ENCODE measurements at places on chromosomes 5 and 9.

- no peak overlapping the region for H3K27ac ChIP-seq
- H3K36me3 ChIP-seq = no peaks in the 10 kb centered on the region
- peaks cover 2% of the 10 kb centered on the region for H3K27me3 ChIP-seq
- DNase-seq = no peak
- H3K4me3 ChIP-seq = no peak overlapping the region
- H3K4me1 ChIP-seq = no peaks in the 10 kb centered on the region
Measured at GRCh38 chr9:134597957-134598883, 43.4 kb upstream of the COL5A1 start.

- H3K4me1 ChIP-seq = no peaks in the 10 kb centered on the region
- no peak overlapping the region for H3K4me3 ChIP-seq
- peaks cover 2% of the 10 kb centered on the region for H3K27me3 ChIP-seq
Measured at GRCh38 chr5:141778206-141778605, 96.2 kb upstream of the ARAP3 start.

- H3K36me3 ChIP-seq = peaks cover 3% of the 10 kb centered on the region
- no peak for DNase-seq
- peaks cover 7% of the 10 kb centered on the region for H3K27me3 ChIP-seq
- H3K4me3 ChIP-seq = no peak overlapping the region
Measured at GRCh38 chr5:124474528-124475215, 271.8 kb downstream of the ZNF608 start.

DNA sequence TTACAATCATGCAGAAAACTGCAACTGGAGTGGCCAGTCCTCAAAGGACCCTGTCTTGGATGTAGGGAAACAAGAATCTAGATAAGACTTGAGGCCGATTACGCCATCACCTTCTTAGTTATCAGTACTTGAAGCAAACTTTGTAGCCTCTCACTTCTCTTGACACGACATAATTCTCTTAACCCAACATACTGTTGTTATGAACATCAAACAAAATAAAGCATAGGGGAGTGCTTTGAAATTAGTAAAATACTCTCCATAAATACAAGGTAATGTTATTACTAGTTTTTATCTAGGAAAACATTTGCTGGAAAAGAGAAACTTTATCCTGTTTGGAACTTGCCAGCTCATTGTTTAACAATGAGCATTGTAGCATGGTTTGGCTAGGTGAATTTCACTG is 574.9 kb upstream of the DMAC1 start:
- no peaks in the 10 kb centered on the region for H3K4me1 ChIP-seq
- H3K27ac ChIP-seq = no peak overlapping the region
- H3K27me3 ChIP-seq = no peaks in the 10 kb centered on the region
- no peak for DNase-seq
- no peak overlapping the region for H3K4me3 ChIP-seq

GRCh38 chr5:37576552-37576951 is 197.4 kb downstream of the WDR70 start:
- no peak overlapping the region for H3K4me3 ChIP-seq
- H3K27me3 ChIP-seq = no peaks in the 10 kb centered on the region
- H3K4me1 ChIP-seq = peaks cover 22% of the 10 kb centered on the region
- no peak overlapping the region for H3K27ac ChIP-seq
- DNase-seq = no peak
- H3K36me3 ChIP-seq = peaks cover 24% of the 10 kb centered on the region

GRCh38 chr9:98678244-98678842 is 30.4 kb downstream of the GABBR2 start:
- no peak overlapping the region for H3K27ac ChIP-seq
- H3K36me3 ChIP-seq = no peaks in the 10 kb centered on the region
- no peaks in the 10 kb centered on the region for H3K27me3 ChIP-seq
- DNase-seq = no peak
- H3K4me1 ChIP-seq = peaks cover 1% of the 10 kb centered on the region
- no peak overlapping the region for H3K4me3 ChIP-seq

DNA sequence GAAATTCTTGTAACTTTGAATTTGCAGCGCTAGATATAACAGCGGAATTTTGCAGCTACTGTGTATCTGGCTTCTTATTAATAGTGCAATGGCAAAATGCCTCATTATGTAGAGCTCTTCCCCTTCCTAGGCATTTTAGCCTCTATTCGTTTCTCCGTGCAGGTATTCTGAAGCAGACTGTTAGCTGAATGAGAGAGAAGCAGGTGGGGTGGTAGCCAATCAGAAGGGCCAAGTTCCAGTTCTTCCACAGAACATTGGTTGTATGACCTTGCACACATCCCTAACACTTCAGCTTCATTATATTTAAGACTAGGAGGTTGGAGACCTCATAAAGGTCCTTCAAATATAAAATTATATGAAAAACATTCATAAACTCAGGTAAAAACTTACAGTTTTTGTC is 1.2 kb upstream of the VPS13A start:
- no peak for DNase-seq
- H3K27me3 ChIP-seq = peaks cover 2% of the 10 kb centered on the region
- H3K36me3 ChIP-seq = no peaks in the 10 kb centered on the region
- H3K4me3 ChIP-seq = peak overlapping the region; percentile 95
- peaks cover 28% of the 10 kb centered on the region for H3K4me1 ChIP-seq

DNA sequence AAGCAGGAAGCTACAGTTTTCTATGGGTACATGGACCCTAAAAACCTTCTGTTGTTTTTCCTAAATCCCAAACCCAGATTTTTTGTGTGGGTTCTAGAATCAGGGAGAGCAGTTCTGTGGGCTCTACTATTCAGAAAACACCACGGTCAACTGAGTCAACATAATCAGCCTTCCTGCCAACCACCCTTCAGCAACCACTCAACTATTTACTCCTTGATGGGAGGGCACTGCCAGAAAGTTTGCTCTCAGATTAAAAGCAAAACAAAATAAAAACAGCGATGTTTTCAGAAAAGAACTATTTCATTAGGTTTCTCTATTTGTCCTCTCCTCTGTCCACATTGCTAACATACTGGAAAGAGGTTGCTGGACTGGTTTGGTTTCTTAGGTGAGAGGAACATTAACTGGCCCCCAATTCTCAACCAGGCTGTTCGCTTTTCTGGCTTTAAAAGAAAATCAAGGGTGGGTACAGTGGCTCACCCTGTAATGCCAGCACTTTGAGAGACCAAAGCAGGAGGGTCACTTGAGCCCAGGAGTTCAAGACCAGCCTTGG is 72.3 kb downstream of the GCNT1 start:
- H3K4me1 ChIP-seq = peaks cover 5% of the 10 kb centered on the region
- no peak overlapping the region for H3K27ac ChIP-seq
- DNase-seq = no peak
- H3K27me3 ChIP-seq = no peaks in the 10 kb centered on the region
- no peak overlapping the region for H3K4me3 ChIP-seq
- H3K36me3 ChIP-seq = peaks cover 7% of the 10 kb centered on the region

GRCh38 chr5:81070571-81071255 is 110.5 kb downstream of the RASGRF2 start:
- DNase-seq = no peak
- no peaks in the 10 kb centered on the region for H3K27me3 ChIP-seq
- H3K4me1 ChIP-seq = no peaks in the 10 kb centered on the region
- no peaks in the 10 kb centered on the region for H3K36me3 ChIP-seq

DNA sequence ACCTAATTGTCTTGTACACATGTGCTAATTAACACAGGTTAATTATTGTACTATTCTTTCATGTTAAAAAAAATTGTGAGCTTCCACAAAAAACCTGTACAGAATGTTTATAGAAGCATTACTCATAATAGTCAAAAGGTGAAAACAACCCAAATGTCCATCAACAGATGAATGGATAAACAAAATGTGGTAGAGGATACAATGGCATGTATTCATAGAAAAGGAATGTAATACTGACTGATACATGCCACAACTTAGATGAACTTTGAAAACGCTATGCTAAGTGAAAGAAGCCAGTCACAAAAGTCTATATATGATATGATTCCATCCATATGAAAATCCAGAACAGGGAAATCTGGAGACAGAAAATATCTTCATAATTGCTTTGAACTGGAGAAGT is 25.6 kb downstream of the RRAGA start:
- H3K27me3 ChIP-seq = peaks cover 2% of the 10 kb centered on the region
- H3K4me3 ChIP-seq = no peak overlapping the region
- peaks cover 29% of the 10 kb centered on the region for H3K36me3 ChIP-seq
- DNase-seq = no peak
- no peak overlapping the region for H3K27ac ChIP-seq

GRCh38 chr9:23307731-23308513 is 518.1 kb downstream of the ELAVL2 start:
- H3K4me3 ChIP-seq = no peak overlapping the region
- H3K27ac ChIP-seq = no peak overlapping the region
- H3K27me3 ChIP-seq = no peaks in the 10 kb centered on the region

- no peak overlapping the region for H3K27ac ChIP-seq
- DNase-seq = no peak
- no peaks in the 10 kb centered on the region for H3K4me1 ChIP-seq
- H3K4me3 ChIP-seq = no peak overlapping the region
- no peaks in the 10 kb centered on the region for H3K36me3 ChIP-seq
- peaks cover 5% of the 10 kb centered on the region for H3K27me3 ChIP-seq
Measured at GRCh38 chr5:168989731-168990505, 311.0 kb downstream of the SLIT3 start.

GRCh38 chr9:111036429-111036789 is 1.9 kb downstream of the LPAR1 start:
- H3K27me3 ChIP-seq = peaks cover 10% of the 10 kb centered on the region
- H3K4me1 ChIP-seq = peaks cover 22% of the 10 kb centered on the region
- no peaks in the 10 kb centered on the region for H3K36me3 ChIP-seq
- DNase-seq = no peak
- H3K4me3 ChIP-seq = no peak overlapping the region
- no peak overlapping the region for H3K27ac ChIP-seq
